ENCODE measurements at places on chromosomes 3 and 15. TPM values are rescaled to one million over a fixed set of nuclear protein-coding genes. Genes with fewer than 3 reads are reported as not detected.

Gene CFAP44
- total RNA-seq: 0.17 TPM

Gene ISLR2
- not detected for total RNA-seq

Gene CTXN2
- total RNA-seq: not detected

Gene C3orf70
- total RNA-seq: 0.50 TPM

Gene CFAP92
- total RNA-seq: not detected

Gene HRG
- total RNA-seq: not detected

Gene SEMA5B
- not detected for total RNA-seq

Gene SAMMSON
- total RNA-seq: not detected

Gene PLAAT1
- not detected for total RNA-seq

Gene CLPX
- total RNA-seq: 19.5 TPM

Gene RASGRP1
- total RNA-seq: not detected

Gene ARPP21
- not detected for total RNA-seq

Gene CX3CR1
- total RNA-seq: 0.15 TPM

Gene FOXB1
- total RNA-seq: not detected

Gene SNX22
- total RNA-seq: under 0.01 TPM

Data from bronchus fibroblast of lung (primary cell).